ENCODE measurements at places on chromosomes 11 and 22.

GRCh38 chr11:1501421-1502167, 15.0 kb upstream of the MOB2 start:
- DNase-seq, result no peak

DNA sequence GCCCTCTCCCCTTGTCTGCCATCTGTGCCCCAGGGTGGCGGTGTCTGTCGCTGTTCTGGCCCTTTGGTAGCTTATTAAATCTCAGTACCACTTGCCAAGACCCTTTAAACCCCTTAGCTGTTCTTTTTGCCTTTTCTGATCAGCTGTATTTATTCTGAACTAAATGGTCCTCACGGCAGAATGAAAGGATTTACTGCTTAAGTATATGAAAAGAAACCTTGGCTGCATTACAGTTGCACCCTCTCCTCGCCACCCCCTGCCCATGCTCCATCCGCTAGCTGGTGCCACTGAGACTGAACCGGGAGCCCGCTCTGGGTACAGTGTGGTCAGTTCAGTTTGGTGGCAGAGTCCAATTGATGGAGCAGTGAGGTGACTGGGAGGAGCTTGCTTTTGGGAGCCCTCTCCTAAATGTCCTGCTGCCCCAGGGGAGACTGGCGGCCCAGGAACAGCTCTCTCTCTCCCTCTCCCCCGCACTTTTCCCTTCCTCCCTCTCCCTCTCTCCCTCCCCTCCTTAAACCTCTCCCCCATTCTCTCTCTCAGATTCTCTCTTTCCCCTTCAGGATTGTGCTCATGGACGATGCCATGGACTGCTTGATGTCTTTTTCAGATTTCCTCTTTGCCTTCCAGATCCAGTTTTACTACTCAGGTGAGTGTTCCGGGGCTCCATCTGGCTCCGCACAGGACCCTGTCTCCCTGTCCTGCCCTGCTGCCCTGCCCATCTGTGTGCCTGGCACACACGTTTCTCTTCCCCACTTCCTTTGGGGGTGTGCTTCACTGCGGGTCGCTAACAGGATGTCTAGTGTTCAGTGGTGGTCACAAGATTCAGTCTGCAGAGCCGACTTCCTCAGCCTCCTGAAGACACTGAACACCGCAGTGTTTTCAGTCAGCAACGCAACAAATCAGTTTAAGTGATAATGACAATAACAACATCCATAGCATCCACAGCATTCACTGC, 21.8 kb downstream of the ARFGAP2 start:
- no peak for DNase-seq

DNA sequence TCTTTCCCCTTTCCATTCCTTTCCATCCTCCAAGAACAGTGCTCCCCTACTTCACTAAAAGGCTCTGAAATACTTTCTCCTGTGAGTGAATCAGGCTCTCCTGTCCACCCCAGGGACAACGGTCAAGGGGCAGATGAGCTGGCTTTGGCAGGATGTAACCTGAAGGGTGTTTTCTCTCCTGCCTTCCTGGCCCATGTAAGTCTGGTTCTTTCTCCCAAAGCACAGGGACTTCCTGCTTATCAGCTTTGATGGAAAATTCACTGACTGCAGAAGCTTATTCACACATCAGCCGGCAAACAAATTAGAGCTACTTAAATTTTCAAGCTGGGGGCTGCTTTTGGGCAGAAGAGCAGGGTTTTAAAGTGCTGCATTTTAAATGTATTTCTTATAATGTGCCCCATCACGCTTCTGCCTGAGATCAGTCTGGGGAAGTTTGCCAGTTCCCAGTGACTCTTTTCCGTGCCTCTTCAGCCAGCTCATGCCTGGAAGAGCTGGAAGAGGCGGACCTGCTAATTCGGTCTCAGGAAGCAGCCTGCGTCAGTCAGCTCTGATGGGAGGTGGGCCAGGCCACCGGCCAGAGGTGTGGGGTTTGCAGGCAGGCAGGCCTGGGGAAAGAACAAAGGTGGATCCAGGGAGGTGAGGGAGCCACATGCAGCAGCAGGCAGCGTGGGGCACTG, 140.4 kb upstream of the TBCEL start:
- peak; percentile 49 for DNase-seq

GRCh38 chr11:59754859-59755700, at the start of gene STX3:
Gene STX3 (plus strand): TSS chr11:59755376. CDS start chr11:59755606, 230 bp downstream.
- DNase-seq, result peak; percentile 37

Data from fibroblast of skin of abdomen (primary cell).